ENCODE measurements at places on chromosomes 13 and 19. TPM values are rescaled to one million over a fixed set of nuclear protein-coding genes. Genes with fewer than 3 reads are reported as not detected.

DNA sequence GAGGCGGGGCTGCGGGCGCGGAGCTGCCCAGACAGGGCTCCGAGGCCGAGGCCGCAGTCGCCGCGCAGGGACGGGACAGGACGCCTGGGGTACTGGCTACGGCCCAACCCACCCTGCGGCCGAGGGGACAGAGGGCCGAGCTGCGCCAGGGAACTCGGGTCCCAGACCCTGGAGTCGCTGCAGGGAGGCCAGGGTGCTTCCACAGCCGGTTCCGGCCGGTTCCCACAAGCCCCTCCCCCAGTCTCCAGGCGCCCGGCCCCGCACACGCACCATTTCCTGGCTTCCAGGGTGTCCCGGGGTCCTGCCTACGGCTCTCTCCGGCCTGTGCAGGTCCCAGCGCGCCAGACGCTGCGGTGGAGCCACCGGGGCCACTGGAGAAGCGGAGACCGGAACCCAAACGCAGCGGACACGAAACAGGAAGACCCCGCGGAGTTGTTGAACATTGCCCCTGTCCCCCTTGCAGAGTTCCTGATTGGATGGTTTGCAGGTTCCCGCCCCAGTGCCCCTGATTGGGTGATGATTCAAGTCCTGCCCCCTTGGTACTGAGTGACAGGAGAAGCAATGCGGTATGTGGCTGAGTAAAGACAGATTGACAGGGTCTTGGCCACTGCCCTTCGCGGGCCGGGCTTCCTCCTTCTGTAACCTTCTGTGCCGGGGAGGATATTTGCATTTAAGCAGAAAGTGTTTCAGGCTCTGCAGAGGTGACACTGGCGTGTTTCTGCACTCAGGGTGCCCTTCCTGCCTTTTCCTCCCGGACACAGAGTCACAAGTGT lies at the start of gene ZNF564:
ZNF564 (minus strand) TSS at position 423 of the 773 bp plus-strand sequence; CDS start at position 273, 150 bp downstream.
- DNase-seq = peak; percentile 97

GRCh38 chr13:50375792-50376191 lies 360.5 kb downstream of the KCNRG start:
- no peak for DNase-seq

STAP2 gene
- 1.6 TPM for total RNA-seq

BORA gene
- 5.3 TPM for total RNA-seq

TTYH1 gene
- total RNA-seq = 0.48 TPM
